Activated naive CD8-positive, alpha-beta T cell treated with anti-CD3 and anti-CD28 coated beads, Interleukin-2, amount 10 ng/mL, durations not matched to agents 7 days and 5 days (primary cell): ENCODE measurements at places on chromosomes 7 and 10.

DNA sequence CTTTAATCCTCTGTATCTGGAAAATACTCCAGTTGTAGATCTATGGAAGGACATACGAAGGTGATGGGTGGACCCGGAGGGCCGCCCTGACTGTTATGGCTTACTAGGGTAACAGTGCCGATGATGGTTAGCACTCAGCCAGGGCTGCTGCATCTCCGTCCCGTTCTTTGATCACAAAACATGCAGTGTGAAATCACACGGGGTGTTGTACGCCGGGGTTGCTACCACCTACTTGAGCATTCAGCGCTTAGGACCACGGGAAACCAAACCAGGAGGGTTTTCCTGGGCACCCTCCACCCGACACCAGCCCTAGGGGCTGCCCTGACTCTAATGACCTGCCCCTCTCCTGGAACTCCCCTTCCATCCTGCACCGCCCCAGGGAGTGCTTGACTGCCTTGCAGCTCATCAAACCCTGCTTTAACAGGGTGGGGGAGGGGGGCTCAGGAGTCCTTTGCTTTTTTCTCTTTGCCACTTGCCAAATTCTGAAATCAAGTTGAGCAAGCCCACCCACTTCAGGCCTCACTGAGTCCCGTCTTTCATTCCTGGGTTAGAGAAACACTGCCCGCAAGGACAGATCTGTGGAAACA lies 20.4 kb downstream of the ZNF775 start:
- peaks cover 18% of the 10 kb centered on the region for H3K4me1 ChIP-seq
- no peak for DNase-seq
- no peak overlapping the region for H3K4me3 ChIP-seq
- no peaks in the 10 kb centered on the region for H3K27me3 ChIP-seq
- no peak overlapping the region for H3K27ac ChIP-seq

DNA sequence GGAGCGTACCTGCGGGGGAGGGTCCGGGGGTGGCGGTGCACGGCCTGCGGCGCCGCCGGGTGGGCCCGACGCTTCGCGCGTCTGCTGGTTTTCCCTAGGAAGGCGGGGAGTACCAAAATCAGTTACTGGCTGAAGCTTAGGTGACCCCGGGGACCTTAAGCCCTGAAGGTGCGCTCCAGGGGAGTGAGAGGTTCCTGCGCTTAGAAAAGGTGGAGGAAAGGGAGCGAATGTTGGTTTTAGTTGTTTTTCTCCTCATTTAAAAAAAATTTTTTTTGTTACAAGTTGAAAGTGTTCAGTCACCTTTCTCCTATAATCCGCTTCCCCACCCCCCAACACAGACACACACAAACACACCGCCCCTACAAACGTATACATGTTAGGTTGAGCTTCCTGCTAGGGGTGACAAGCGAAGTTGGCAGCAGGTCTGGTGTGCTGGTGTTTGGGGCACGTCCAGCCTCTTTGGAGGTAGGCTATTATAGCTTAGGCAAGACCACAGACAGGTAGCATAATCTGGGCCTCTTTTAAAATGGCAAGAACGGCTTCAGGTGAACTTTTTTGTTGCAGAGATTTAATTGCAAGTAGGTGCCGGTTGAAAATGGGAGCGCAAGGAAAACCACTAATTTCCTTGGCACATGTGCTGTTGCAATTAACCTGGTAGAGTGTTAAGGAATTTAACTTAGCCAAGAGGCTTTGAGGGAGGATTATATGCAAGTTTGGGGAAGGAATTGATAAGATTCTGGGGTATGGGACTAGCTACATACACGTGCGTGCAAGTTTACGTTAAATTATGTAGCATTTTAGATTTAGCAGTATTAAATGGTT lies 945 bp downstream of the ADD3 start:
- no peaks in the 10 kb centered on the region for H3K27me3 ChIP-seq
- peaks cover 4% of the 10 kb centered on the region for H3K36me3 ChIP-seq
- peak; percentile 48 for DNase-seq
- H3K4me1 ChIP-seq: peaks cover 42% of the 10 kb centered on the region
- no peak overlapping the region for H3K4me3 ChIP-seq

GRCh38 chr7:112571852-112572607 lies 91.2 kb downstream of the LSMEM1 start:
- no peaks in the 10 kb centered on the region for H3K4me1 ChIP-seq
- no peak overlapping the region for H3K27ac ChIP-seq
- H3K36me3 ChIP-seq: no peaks in the 10 kb centered on the region
- DNase-seq: no peak

DNA sequence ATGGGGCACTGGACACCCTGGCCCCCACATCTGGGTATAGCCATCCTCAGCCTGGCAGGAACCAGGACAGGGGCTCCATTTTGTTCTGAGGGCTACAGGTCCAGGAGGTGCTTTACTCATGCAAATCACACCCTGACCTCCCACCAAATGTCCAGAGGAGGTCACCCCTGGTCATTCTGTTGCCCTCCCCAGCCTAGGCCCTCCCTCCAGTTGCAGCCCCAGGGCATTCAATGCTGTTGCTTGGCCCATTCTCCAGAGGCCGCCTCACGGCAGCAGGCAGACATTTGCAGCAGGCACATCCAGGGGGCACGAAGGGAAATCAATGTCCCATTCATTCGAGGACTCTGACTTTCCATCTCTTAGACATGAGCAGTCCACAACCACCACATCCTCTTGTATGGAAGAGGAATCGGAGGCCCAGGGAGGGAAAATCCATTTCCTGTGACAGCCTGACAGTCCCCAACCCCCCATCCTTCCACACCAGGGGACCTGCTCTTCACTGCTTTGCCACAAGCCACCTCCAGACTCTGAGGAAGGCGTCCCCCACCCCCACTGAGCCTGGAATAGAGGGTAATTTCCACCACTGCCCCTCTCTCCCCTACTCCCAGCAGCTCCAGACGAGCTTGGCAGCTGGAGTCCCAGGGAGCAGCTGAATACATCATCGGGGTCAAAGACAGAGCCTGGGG lies 76.2 kb upstream of the UNC5B start:
- H3K4me3 ChIP-seq: no peak overlapping the region
- peaks cover 6% of the 10 kb centered on the region for H3K4me1 ChIP-seq
- no peak overlapping the region for H3K27ac ChIP-seq
- no peaks in the 10 kb centered on the region for H3K36me3 ChIP-seq
- H3K27me3 ChIP-seq: peaks cover 9% of the 10 kb centered on the region

DNA sequence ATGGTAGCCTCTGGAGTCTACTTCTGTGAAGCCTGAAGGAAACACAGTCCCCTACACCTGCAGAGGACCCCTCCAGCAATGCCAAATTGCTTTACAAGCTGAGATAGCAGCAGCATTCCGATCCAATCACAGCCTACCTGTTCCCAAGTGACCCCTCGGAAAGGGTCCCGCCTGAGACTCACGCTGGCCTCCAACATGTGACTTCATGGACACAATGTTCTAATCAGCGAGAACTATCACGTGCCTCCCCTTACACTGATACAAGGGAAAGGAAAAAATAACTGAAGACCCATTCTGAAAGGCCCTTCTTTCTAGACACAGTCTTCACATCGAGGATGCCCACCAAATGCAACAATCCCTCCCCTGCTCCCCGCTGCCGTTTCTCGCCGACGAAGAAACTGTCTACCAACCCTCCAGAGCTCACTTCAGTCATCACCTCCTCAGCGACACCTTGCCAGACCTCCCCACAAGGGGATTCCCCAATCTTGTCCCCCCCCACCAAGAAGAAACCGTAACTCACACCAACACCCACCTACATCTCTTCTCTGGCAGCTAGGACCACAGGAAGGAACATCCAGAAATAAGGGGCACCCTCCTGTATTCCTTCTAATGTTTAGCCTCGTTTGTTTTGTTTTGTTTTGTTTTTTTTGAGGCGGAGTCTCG lies 1.8 kb downstream of the SNX8 start:
- H3K27me3 ChIP-seq: no peaks in the 10 kb centered on the region
- peaks cover 15% of the 10 kb centered on the region for H3K4me1 ChIP-seq
- peak overlapping the region; percentile 20 for H3K4me3 ChIP-seq

- no peaks in the 10 kb centered on the region for H3K27me3 ChIP-seq
- no peak overlapping the region for H3K27ac ChIP-seq
- H3K4me3 ChIP-seq: no peak overlapping the region
Observed at GRCh38 chr7:15648461-15648961, 38.0 kb downstream of the MEOX2 start.

- H3K27me3 ChIP-seq: peaks cover 3% of the 10 kb centered on the region
- H3K27ac ChIP-seq: no peak overlapping the region
- H3K4me1 ChIP-seq: peaks cover 19% of the 10 kb centered on the region
- no peaks in the 10 kb centered on the region for H3K36me3 ChIP-seq
- no peak overlapping the region for H3K4me3 ChIP-seq
Observed at GRCh38 chr7:116955801-116956476, 2.6 kb downstream of the ST7 start.
